ENCODE measurements at places on chromosomes 2 and 18. TPM values are rescaled to one million over a fixed set of nuclear protein-coding genes. Genes with fewer than 3 reads are reported as not detected.

DNA sequence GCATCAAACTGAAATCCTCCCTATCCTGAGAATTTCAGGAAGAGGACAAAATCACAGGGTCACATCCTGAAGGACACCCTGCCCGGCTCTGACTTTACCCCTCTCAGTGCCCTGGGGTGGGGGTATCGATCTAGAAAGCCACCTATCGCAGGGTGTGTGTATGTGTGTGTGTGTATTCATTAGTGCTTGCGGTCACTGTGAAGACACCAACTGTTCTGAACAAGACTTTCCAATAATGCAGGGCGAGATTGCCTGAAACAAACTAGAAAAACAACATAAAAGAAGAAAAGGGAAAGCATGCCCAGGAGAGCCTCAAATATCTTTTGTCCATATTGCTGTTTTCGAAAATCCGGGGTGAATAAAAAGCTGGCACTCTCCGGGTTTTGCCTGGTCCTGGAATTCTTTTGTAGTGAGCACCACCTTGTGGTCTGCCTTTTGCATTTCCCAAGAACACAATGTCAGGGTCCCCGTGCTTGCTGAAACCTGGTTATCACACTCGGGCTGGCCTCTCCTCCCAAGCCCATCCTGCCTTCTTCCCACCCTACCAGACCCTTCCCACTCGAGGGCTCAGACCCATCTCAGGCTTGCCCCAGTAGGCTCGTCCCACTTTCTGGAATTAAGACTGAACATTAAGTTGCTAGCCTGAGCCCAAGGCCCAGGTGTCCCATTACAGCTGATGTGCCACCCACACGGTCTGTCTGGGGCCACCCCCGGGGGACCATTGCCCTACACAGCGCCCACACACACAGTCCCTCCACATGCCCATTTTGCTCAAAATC is 25.0 kb upstream of the COPS8 start:
- peak; percentile 70 for DNase-seq

GRCh38 chr2:124834331-124834730 is 809.2 kb downstream of the CNTNAP5 start:
- DNase-seq = no peak

- DNase-seq = no peak
Observed at GRCh38 chr2:47073641-47074040, 81.5 kb downstream of the STPG4 start.

DNA sequence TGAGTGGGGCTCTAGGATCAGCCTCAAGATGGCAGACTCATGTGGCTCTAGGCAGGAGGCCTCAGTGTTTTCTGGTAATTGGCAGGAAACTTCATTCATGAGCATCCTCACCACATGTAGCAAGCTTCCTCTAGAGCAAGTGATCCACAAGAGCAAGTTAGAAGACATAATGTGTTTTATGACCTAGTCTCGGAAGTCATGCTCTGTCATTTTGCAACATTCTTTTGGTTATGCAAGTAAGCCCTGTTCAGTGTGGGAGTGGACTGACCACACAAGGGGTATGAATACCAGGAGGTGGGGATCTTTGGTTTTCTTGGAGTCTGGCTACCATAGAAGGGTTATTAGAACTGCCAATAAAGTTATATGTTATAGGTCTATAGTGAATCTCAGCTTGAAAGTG is 66.8 kb upstream of the STK39 start:
- DNase-seq = no peak

GRCh38 chr2:156405586-156405985 is 30.6 kb upstream of the GPD2 start:
- no peak for DNase-seq

DNA sequence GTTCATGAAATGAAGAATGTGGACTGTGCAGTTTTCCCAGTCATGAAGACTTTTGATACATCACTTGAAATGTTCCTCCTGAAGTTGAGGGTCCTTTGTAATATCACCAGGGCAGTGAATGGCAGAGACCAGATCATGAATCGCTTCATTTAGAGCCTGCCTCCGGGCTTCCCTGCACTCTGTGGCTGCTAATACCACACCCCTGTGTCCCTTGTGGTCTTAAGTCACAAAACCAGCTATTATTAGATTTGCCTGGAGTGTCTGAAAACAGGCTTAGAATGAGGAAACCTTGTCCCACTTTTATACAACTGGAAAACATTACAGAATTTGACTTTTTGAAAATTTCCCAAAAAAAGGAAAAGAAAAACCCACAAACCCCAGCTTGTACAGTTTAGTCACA is 147.9 kb downstream of the MGAT5 start:
- no peak for DNase-seq

- no peak for DNase-seq
Observed at GRCh38 chr2:35462226-35462998, 893.2 kb upstream of the CRIM1 start.

GRCh38 chr18:12744103-12744502 is 41.3 kb downstream of the PSMG2 start:
- no peak for DNase-seq

DNA sequence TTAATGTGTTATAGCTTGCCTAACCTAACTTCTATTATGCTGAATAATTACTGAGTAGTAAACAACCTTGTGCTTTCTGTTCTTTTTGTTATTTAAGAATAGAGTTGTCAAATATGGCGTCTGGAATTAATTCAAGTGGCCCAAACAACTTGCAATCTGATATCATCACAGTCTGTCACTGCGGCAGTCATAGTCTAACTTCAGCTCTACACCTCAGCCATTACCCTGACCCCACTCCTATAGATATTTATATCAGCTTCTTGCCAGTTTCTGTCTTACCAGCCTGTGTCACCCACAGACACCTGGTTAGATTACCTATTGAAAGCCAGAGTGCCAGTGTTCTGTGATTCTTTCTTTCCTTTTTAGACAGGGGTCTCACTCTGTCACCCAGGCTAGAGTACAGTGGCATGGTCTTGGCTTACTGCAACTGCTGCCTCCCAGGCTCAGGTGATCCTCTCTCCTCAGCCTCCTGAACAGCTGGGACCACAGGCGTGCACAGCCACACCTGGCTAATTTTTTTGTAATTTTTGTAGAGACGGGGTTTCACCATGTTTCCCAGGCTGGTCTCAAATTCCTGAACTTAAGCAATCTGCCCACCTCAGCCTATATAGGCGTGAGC is 14.1 kb upstream of the KLHL41 start:
- DNase-seq = no peak

- no peak for DNase-seq
Observed at GRCh38 chr18:11215216-11215615, 65.8 kb upstream of the PIEZO2 start.

GRCh38 chr2:222241128-222241870 is 57.5 kb downstream of the PAX3 start:
- DNase-seq = no peak

DNA sequence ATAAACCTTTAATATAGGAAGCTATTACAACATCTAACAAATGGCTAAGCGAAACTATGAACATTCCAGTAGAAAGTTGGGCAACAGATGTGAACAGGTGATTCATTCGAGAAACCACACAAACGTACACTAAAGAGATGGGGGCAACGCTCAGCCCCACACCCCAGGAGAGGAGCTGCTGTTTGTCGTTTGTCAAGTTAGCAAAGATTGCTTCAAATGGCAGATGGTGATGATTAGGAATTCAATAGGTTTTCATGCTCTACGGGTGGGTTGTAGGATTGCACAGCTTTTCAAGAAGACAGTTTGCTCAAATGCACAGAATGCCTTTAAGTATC is 154.7 kb upstream of the HDAC4 start:
- DNase-seq = no peak

- no peak for DNase-seq
Observed at GRCh38 chr2:186274936-186275575, 211.0 kb upstream of the ZC3H15 start.

DNA sequence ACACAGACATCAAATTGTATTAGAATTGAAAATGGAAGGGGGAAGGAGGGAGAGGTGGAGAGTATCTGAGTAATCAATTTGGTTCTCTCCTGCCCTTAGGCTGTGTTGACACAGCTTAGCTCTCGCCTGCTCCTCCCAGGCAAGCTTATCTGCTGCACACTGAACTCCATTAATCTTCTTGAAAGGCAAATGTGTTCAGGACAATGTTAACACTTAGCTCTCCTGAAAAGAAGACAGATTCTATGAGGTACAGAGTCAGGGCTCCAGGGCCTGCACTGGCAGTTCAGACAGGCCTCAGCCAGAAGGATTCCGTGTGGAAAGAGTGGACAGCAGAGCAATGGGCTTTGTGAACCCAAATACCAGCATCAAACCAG is 430.0 kb upstream of the TNP1 start:
- DNase-seq = no peak

- DNase-seq = no peak
Observed at GRCh38 chr18:58662118-58662517, 9.1 kb upstream of the MALT1 start.

DNA sequence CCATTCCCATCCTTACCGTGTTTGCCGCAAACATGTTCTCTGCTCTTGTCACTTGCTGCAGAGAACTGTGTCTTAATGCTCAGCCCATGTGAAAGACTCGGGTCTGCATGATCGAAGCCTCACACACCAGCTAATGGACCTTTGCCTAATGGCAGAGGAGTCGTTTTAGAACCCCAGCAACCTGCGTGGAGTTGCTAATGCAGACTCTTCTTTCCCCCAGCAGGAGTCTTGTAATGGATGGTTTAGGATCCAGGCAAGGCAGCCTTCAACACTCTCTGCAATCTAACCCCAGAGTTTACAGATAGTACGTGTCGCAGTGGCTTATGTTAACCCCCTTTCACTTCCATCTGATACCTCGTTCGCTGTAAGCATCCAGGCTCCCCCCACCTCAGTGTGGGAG is 316.4 kb downstream of the AGAP1 start:
- no peak for DNase-seq

- no peak for DNase-seq
Observed at GRCh38 chr2:151042964-151043363, 218.7 kb downstream of the RBM43 start.

DNA sequence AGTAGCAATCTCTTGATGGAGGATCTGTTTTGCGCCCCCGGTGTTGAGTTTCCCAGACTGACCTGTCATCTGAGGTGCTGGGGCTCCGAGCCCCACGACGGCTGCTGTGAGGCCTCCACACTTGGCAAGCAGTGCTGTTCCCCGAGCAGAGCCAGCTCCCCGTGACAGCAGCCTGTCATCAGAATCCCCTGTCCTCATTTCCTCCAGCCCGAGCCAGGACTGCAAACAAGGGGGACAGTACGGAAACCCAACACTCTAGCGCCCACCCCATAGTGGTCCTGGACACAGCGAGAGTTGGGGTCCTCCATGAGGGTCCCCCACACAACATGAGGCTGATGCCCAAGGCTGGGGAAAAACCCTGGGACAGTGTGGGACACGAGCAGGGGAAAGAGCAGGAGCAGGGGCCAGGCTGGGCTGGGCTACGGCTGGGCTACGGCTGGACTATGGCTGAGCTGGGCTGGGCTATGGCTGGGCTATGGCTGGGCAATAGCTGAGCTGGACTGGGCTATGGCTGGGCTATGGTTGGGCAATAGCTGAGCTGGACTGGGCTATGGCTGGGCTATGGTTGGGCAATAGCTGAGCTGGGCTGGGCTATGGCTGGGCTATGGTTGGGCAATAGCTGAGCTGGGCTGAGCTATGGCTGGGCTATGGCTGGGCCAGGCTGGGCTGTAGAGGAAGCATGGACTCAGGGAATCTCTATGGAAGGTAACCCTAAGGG is 1.5 kb upstream of the KLHL30 start:
- no peak for DNase-seq

DNA sequence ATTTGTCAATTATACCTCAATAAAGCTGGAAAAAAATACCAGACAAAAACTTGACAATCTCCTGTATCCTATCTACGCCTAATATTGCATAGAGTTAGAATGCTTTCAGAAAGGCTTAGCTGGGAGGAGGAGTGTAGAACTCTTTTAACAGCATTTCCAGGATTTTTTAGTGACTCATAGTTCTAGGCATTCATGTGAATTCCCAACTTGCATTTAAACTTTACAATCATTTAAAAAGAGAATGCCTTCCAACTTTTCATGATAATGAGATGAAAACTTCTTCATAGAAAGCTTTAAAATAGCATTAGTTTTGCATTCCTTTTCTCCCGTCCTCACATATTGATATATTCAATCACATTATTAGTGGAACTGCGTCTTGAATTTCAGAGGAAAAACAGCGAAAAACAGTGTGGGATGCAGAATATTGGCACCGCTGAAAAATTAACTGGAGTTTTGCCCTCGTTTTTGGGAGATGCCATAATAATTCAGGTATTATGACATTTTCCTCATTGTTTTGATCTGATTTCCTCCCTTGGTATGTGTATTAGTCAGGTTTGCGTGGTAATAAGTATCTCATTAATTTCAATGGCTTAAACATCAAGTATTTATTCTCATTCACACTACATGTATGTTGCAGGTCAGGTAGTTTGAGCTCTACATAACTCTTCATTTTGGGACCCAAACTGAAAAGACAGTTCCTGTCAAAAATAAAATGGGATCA is 293.2 kb upstream of the FIGN start:
- DNase-seq = no peak

DNA sequence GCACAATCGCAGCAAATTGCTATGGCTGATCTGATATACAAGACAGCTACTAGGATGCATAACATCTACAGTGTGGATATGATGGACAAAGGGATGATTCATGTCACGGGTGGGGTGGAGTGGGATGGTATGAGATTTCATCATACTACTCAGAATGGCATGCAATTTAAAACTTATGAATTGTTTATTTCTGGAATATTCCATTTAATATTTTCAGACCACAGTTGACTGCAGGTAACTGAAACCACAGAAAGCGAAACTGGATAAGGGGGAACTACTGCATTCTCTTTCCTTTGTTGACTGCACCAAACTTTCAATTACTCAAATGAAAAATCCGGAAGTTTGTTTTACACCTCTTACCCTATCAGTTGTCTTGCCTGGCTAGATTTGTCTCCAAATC is 94.4 kb upstream of the NEUROD1 start:
- no peak for DNase-seq

DNA sequence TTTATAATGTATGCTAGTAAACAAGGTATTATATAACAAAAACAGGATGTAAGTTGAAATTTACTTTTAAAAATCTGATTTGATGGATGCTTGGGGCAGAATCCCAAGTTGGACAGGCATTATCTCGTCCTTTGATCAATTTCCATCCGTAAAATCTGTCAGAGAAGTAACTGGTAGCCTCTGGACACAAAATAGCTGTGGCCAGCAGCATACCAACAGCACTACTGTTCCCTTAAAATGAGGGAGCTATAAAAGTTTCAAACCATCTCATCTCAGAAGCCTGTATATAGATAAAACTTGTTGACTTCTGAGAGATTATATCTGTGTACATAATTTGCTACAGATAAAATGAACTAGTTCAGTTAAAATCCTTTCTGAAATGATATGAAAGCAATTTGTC is 14.7 kb upstream of the METAP1D start:
- DNase-seq = no peak

Gene RTP5
- total RNA-seq = 0.47 TPM

Gene SCN3A
- total RNA-seq = 3.7 TPM

Gene LTBP1
- total RNA-seq = 51.5 TPM

Gene TMEM178A
- 5.7 TPM for total RNA-seq

Gene MGAT5
- 64.5 TPM for total RNA-seq

Gene PRPF40A
- total RNA-seq = 107 TPM

Gene ALK
- 3.8 TPM for total RNA-seq

Gene TTC32
- total RNA-seq = 24.4 TPM

Gene MAL
- total RNA-seq = 0.79 TPM

Gene CNGA3
- 1.1 TPM for total RNA-seq

Gene SLC9A4
- total RNA-seq = 0.81 TPM

Gene ATG4B
- 149 TPM for total RNA-seq

Gene SNED1
- 107 TPM for total RNA-seq
